GM13976 (cell line): ENCODE measurements at places on chromosomes 6 and 20.

- no peak for DNase-seq
These were observed 6.0 kb upstream of the CPNE5 start for GRCh38 chr6:36845233-36845632.

- no peak for DNase-seq
These were observed 967.6 kb upstream of the GJE1 start for GRCh38 chr6:141165002-141165665.

DNA sequence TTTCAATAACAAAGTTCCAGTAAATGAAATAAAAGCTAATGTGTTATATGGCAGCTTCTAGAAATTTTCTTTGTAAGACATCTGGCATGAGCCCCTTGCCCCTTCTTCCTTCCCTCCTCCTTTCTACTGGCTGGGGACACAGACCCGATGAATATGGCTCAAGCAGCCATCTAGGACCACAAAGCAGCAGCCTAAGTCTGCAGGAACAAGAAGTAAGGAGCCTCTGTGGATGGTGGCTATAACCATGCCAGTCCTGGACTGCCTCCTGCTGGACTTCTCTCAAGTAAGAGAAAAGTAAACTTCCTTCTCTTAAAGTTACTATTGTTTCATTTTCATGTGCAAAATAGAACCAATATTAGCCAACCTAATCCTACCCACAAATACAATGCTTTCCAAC lies 114.9 kb upstream of the DST start:
- DNase-seq, result no peak

GRCh38 chr6:89475101-89475500 lies 42.1 kb downstream of the ANKRD6 start:
- DNase-seq, result no peak

DNA sequence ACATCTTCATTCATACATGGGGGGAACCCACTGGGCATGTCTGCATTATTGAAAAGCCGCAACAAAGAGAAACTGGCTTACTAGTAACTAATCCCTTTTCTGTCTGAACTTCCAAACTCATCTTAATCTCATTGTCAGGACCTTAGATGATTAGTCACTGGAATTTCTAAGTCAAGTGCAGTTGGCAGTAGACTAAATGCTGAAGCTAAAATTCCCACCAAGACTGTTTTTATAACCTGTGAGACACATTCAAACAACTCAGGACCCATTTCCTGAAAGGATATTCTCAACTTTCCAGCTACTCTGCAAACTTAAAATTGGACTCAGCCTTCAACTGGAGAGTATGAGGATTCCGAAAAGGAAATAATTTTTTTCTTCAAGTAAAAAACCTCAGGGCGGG lies 94.8 kb upstream of the SCAF8 start:
- DNase-seq, result no peak

GRCh38 chr6:25359891-25360290 lies 80.7 kb downstream of the CARMIL1 start:
- DNase-seq, result no peak

DNA sequence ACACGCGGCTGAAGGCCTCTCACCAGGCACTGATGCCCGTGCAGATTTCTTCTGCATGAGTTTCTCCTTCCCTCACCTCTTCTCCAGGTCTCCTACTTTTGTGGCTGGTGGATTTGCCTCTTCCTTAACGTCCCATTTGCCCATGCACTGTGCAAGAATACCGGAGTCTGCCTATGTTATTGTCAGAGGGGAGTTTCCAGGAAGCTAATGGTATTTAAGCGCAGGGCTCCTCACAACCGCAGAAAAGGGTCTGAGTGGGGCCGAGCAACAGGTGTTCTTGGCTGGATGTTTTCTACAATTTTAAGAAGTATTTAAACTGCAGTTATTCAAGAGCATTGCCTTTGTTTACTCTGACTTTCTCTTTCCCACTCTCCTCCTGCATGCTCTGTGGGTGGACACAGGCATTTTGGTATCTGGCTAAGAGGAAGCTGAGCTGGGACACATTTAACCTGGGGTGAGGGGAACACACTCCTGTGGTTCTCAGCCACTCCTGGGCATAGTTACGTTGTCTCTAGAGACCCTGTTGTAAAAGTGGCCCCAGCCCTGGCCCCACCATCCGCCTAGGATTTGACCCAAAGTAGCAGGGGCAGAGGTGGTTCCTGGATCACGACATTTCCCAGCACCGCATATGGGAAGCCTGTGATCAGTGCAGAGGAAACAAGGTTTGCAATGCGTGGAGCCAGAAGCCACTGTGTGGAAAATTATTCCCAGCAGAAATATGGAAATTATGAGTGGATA lies 34.4 kb downstream of the GGTLC1 start:
- no peak for DNase-seq

DNA sequence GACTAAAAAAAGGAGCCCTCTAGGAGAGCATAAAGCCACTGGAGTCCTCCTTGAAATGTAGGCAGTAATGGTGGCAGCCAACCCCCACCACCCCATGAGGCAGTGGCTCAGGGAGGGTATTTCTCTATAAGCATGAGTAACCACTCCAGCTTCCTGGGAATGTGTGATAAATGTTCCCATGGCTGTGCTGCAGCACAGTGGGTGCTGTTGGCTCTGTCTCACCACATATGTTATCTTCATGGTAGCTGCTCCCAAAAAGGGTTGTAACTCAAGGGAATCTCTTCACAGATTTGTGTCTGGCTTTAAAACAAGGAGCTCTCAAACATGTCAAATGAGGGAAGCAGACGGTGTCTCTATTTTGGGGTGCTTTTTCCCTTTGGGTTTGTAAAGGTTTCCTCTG lies 7.5 kb upstream of the PHACTR1 start:
- no peak for DNase-seq

- DNase-seq, result no peak
These were observed 72.0 kb downstream of the REV3L start for GRCh38 chr6:111411046-111411445.

- peak; percentile 36 for DNase-seq
These were observed 119.5 kb upstream of the SGK1 start for GRCh38 chr6:134437376-134437775.

- no peak for DNase-seq
These were observed 472.7 kb downstream of the PKHD1 start for GRCh38 chr6:51614725-51615124.

GRCh38 chr6:135575629-135576028 lies 78.1 kb upstream of the AHI1 start:
- no peak for DNase-seq

GRCh38 chr6:8608737-8609136 lies 173.4 kb upstream of the SLC35B3 start:
- DNase-seq, result no peak

- no peak for DNase-seq
These were observed 249.5 kb downstream of the BCKDHB start for GRCh38 chr6:80356000-80356399.

DNA sequence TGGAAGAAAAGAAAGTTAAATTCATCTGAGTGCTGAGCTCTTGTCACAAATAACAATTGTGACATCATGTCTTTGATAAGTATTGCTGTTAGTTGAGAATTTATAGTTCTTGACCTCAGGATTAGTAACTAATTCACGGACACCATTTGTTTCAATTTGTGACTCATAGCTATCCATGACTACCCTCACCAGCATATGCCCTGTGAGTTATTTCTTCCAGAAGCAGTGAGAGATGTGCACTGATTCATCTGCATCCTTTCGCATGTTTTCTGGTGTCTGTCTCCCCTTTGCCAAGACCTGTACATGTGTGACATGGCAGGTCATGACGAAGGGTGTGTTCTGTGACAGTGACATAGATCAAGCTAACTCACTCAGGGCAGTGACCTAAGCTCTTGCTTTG lies 86.9 kb downstream of the SOBP start:
- no peak for DNase-seq

GRCh38 chr20:1824834-1825233 lies 70.4 kb upstream of the SIRPA start:
- no peak for DNase-seq

GRCh38 chr6:109979033-109979921 lies 1.2 kb downstream of the GPR6 start:
- DNase-seq, result no peak

- no peak for DNase-seq
These were observed 850.9 kb downstream of the TFAP2A start for GRCh38 chr6:9564021-9564420.

- no peak for DNase-seq
These were observed 11.2 kb downstream of the GCNT2 start for GRCh38 chr6:10532392-10532791.

- no peak for DNase-seq
These were observed 129.5 kb upstream of the SGK1 start for GRCh38 chr6:134447423-134447822.

DNA sequence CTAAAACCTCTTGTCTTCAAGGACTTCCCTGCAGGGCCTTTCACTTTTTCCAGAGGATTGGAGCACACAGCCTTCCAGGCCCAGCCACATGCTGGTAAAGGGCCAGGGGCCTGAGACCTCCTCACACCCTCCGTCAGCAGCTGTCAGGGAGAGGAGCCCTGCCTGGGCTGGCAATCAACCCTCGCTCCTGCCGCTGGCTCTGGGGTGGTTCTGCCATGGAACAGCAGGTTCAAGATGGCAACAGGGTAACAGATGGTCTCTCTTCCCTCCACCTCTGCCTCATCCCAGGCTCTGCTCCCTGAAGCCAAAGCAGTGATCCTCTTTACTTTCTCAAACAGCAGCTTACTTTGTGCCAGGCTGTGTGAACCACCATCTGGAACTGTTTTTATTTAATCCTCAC lies 23.8 kb downstream of the PCNA start:
- DNase-seq, result no peak

DNA sequence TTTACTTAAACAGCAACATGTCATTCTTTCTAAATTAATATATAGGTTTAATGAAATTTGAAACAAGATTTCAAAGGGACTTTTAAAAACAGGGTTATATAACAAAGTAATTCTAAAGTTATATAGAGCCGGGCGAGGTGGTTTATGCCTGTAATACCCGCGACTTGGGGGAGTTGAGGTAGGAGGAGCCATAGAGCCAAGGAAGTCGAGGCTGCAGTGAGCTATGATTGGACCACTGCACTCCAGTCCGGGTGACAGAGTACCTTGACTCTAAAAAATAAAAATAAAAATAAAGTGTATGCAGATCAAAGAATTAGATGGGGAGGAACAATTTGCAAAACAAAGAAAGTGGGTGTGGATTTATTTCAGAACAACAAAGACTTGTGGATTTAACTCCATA lies 151.1 kb upstream of the GLP1R start:
- DNase-seq, result no peak

DNA sequence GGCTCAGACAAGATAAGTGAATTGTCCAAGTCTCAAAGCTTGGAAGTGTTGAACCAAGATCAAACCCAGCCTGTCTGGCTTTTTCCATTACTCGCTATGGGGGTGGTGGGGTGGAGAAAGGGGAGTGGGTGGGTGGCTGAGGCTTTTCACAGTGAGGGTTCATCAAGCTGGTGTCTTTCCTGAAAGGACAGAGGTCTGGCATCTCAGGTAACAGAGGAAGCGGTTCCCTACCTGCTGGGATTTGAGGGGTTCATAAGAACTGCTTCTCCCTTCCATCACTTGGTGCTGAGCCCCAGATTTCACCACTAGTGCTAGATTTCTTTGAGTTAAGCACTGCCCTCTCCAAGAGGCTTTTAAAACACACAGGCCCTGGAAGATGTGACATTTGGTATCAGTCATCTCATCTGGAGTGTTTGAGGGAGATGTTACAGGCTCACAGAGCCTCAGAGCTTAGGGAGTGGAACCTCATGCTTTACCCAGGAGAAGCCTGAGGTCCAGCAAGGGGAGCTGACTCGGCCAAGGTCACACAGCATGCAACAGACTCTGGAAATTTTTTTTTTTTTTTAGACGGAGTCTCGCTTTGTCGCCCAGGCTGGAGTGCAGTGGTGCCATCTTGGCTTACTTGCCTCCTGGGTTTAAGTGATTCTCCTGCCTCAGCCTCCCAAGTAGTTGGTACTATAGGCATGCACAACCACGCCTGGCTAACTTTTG lies 6.0 kb upstream of the VEGFA start:
- no peak for DNase-seq

- no peak for DNase-seq
These were observed 2.4 kb downstream of the MYBL2 start for GRCh38 chr20:43669332-43669731.

GRCh38 chr20:56766528-56766927 lies 137.4 kb downstream of the TFAP2C start:
- no peak for DNase-seq

GRCh38 chr20:50932016-50932485 lies 814 bp upstream of the ADNP start:
- DNase-seq, result no peak

- DNase-seq, result no peak
These were observed 23.6 kb downstream of the LINC00237 start for GRCh38 chr20:21082584-21082983.

DNA sequence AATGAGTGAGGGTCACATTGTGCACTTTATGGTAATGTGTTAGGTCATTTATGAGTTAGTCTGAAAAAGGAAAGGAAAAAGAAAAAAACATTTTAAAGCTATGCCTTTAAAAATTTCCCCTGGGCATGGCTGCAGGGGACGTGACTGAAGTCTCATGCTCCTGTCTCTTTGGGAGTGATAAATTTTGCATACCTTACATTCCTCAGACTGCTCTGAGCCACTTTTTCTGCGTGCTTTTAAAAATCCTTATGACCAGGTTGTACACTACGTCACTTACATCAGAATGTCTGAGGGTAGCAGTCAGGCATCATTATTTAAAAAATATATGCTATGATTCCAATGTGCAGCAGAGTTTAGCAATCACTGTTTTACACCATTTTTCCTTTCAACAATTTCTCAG lies 121.2 kb downstream of the RFPL4B start:
- DNase-seq, result no peak

DNA sequence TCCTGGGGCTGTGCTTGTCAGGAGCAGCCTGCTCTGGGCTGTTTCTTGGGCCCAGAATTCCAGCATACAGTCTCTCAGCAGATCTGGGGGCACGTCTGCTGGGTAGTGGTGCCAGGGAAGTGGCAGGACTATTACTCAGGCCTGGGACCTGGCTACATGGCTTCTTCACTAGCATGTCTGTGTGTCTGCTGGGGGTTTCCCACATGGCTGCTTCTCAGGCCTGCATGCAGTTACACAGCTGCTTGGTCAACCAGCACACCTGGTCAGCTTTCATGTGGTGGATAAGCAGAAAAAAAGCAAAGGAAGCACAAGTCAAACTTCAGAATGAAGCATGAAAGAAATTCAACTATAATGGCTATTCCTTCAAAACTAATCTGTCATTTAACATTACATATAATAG lies 316.2 kb upstream of the NOX3 start:
- no peak for DNase-seq

- DNase-seq, result no peak
These were observed 50.4 kb upstream of the NKX2-2 start for GRCh38 chr20:21564127-21564773.

DNA sequence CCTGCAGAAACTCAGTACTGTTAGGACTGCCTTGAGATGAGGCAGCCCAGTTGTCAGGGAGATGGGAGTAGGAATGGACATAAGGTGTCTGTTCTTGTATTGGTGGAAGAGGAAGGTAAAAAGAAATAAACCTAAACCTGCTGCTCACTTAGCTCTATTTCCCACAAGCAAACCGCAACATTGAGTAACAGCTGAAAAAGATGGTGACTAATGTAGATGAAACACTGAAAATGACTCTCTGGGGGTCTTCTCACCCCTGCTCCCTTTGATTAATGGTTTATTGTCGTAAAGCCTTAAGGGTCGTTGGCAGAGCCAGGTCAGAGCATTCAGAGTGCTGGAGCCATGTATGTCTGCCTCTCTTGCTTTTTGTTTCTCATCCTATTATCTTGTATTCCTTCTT lies 87.5 kb downstream of the FOXO3 start:
- no peak for DNase-seq

- DNase-seq, result no peak
These were observed 155.2 kb upstream of the UST start for GRCh38 chr6:148591656-148592055.

- no peak for DNase-seq
These were observed 41.0 kb downstream of the PSMB9 start for GRCh38 chr6:32895006-32895345.

GRCh38 chr6:122222761-122223160 lies 176.7 kb upstream of the HSF2 start:
- DNase-seq, result no peak
